Effector memory CD4-positive, alpha-beta T cell (primary cell): ENCODE measurements at places on chromosomes 1 and 21.
A peak's percentile ranks its signal among the peaks of the same experiment; 100 is the strongest.

DNA sequence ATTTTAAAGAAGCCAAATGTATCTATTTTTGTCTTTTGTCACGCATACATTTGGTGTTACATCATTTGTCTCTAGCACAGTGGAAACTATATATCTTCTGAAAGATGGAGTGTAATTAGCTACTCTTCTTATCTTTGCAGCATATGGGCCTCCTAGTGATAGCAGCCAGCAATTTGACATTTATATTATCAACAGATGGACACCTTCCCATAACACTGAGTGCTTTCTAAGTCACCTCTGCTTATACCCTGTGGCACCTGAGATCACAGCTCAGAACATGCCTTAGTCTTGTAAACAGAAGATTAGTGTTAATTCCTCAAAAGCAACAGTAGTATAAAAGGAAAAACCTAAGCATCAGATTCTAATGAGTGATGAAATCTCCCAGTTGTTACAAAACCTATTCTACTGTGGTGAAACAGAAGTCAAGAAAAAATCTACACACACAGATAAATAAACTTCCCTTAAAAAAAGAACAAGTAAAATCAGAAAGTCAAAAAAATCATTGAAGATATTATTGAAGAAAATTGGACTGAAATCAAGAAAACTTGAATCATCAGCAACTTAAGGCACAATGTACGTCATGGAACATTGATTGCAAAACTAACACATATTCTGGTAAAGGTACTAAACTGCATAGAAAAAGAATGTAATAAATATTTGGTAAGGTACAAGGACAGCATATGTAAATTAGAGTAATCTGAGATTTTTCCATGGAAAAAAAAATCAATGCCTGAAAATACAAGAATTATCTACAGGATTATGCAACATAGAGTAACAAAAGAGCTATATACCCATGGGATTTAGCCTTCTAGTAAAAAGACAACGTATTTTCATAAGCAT, 61.7 kb downstream of the KCNT2 start:
- no peak overlapping the region for H3K27ac ChIP-seq
- H3K4me1 ChIP-seq, result no peaks in the 10 kb centered on the region
- DNase-seq, result no peak
- H3K36me3 ChIP-seq, result no peaks in the 10 kb centered on the region

DNA sequence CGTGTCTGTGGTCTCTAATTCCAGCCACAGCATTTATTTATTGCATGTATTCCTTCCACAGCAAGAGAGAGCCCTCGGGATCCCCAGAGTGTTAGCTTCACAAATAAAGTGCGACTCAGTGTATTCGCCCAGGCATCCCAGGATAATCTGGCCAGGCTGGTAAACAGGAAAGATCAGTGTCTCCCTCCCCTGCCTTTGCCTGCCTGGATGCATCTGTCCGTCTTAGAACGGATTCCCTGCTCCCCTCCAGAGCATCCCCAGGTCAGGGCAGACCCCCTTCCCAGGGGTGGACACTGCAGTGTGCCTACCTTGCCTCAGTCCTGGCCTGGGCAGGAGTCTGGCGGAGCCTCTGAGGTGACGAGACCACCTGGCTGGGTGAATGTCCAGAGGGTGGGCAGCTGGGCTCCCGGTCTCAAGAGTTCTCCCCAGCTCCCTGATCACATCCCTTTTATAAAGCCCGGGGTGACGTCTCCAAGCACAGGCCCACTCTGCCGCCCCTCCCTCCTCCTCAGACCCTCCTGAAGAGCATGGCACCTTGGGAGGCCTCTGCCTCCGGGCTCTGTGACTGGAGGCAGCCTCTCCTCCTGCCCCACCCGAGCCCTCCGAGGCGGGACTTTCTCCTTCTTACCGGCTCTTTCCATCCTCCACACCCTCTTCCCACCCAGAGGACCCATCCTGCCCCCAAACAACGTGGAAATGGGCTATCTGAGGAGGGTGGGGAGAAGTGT, at the start of gene KISS1:
Gene KISS1, minus strand, starts transcription at position 424 of the 728 bp plus-strand sequence. CDS start 3,615 bp downstream, outside the sequence.
- DNase-seq, result no peak
- no peak within 1 kb of the TSS for H3K4me3 ChIP-seq
- peaks cover 3% of the 10 kb centered on the region for H3K27me3 ChIP-seq
- no peaks in the 10 kb centered on the region for H3K4me1 ChIP-seq

- H3K27me3 ChIP-seq, result no peaks in the 10 kb centered on the region
- peaks cover 16% of the 10 kb centered on the region for H3K4me1 ChIP-seq
- H3K36me3 ChIP-seq, result no peaks in the 10 kb centered on the region
- DNase-seq, result no peak
- H3K27ac ChIP-seq, result no peak overlapping the region
Measured at GRCh38 chr1:167107456-167107855, 13.6 kb downstream of the STYXL2 start.

GRCh38 chr21:37281579-37281978, 14.4 kb upstream of the VPS26C start:
- no peak overlapping the region for H3K27ac ChIP-seq
- no peak for DNase-seq
- no peak overlapping the region for H3K4me3 ChIP-seq
- H3K4me1 ChIP-seq, result no peaks in the 10 kb centered on the region
- no peaks in the 10 kb centered on the region for H3K27me3 ChIP-seq

GRCh38 chr1:21902026-21903012, 34.8 kb downstream of the HSPG2 start:
- no peaks in the 10 kb centered on the region for H3K4me1 ChIP-seq
- no peak overlapping the region for H3K4me3 ChIP-seq
- H3K36me3 ChIP-seq, result no peaks in the 10 kb centered on the region
- no peaks in the 10 kb centered on the region for H3K27me3 ChIP-seq
- no peak for DNase-seq

DNA sequence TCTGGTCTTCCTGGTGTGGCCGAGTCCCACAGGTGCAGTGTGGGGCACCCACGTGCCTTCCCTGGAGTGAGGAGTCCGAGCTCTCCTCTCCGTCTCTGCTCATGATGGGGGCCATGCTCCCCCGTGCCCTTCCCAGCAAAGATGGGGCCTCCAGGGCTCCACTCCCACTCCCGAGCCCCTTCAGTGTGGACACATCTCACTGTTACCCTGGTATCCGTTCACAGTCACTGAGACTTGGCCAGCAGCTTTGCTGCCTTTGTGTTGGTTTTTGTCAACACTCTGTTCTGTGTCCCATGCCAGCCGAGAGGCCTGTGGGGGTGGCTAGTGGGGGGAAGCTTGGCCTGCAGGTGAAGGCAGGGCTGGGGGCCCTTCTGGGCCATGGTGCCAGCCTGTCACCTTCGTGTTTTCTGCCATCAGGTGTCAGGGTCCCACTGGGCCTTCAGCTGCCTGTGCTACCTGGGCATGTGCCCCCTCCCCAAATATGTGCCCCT, 46.9 kb upstream of the POFUT2 start:
- no peak overlapping the region for H3K4me3 ChIP-seq
- H3K36me3 ChIP-seq, result no peaks in the 10 kb centered on the region
- no peaks in the 10 kb centered on the region for H3K4me1 ChIP-seq
- no peak overlapping the region for H3K27ac ChIP-seq
- DNase-seq, result no peak

- H3K4me3 ChIP-seq, result no peak overlapping the region
- no peaks in the 10 kb centered on the region for H3K36me3 ChIP-seq
- H3K27me3 ChIP-seq, result peaks cover 35% of the 10 kb centered on the region
- no peak overlapping the region for H3K27ac ChIP-seq
- DNase-seq, result no peak
Measured at GRCh38 chr1:230422221-230422981, 3.7 kb downstream of the PGBD5 start.

DNA sequence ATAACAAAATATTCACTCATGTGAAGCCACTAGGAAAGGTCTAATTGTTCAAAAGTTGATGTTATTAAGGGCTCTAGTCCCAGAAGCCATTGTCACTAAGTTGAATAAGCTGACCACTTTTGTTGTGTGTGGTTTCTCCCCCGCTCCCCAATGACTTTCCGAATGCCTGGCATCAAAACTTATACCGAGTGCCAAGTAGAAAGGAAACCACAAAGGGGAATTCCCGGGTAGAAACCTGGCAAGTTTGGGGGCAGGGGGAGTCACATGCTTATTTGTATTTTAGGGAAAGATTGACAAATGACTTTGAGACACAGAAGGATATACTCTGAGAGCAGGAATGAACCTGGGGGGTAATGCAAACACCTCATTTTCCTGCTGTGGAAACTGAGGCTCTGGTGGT, 154.1 kb downstream of the TGFBR3 start:
- DNase-seq, result peak; percentile 29
- no peak overlapping the region for H3K4me3 ChIP-seq
- H3K27me3 ChIP-seq, result no peaks in the 10 kb centered on the region
- peaks cover 19% of the 10 kb centered on the region for H3K4me1 ChIP-seq

- no peaks in the 10 kb centered on the region for H3K36me3 ChIP-seq
- H3K27ac ChIP-seq, result no peak overlapping the region
- H3K4me1 ChIP-seq, result peaks cover 18% of the 10 kb centered on the region
- H3K4me3 ChIP-seq, result peak overlapping the region; percentile 23
- no peaks in the 10 kb centered on the region for H3K27me3 ChIP-seq
- DNase-seq, result no peak
Measured at GRCh38 chr1:20731057-20731991, 1.2 kb downstream of the SH2D5 start.

DNA sequence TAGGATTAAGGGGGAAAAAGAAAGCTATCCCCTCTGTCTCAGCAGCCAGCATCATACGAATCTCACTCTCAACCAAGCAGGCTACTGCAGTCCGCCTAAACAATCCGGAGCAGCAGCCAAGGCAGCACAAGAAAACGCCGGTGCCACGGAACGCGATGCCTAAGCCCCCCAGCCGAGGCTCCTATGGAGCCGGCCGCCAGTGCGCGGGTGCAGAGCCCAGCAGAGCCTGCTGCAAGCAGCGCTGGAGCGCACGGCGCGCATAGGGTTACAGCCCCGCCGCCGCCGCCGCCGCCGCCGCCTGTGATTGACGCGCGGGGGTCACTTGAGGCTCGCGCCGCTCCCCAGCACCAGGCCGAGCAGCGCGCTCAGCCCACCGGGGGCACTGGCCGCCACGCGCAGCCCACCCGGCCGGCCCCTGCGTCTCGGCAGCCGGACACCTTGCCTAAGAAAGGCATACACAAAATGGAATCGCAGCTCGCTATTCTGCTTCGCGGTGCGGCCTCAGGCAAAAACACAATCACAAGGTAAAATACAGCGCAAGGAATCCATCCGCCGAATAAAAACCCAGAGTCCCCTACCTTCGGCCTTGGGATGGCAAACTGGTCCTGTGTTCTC, 780 bp downstream of the HIVEP3 start:
- no peaks in the 10 kb centered on the region for H3K27me3 ChIP-seq
- peak overlapping the region; percentile 58 for H3K4me3 ChIP-seq
- DNase-seq, result no peak
- H3K4me1 ChIP-seq, result peaks cover 59% of the 10 kb centered on the region
- H3K27ac ChIP-seq, result peak overlapping the region; percentile 60
- no peaks in the 10 kb centered on the region for H3K36me3 ChIP-seq

GRCh38 chr1:223143537-223144248, 645 bp upstream of the TLR5 start:
- no peaks in the 10 kb centered on the region for H3K27me3 ChIP-seq
- no peaks in the 10 kb centered on the region for H3K36me3 ChIP-seq
- peak overlapping the region; percentile 57 for H3K4me3 ChIP-seq
- H3K4me1 ChIP-seq, result peaks cover 16% of the 10 kb centered on the region
- DNase-seq, result no peak
- H3K27ac ChIP-seq, result peak overlapping the region; percentile 52

- DNase-seq, result no peak
- H3K27me3 ChIP-seq, result no peaks in the 10 kb centered on the region
- no peak overlapping the region for H3K27ac ChIP-seq
- H3K36me3 ChIP-seq, result no peaks in the 10 kb centered on the region
- no peak overlapping the region for H3K4me3 ChIP-seq
- H3K4me1 ChIP-seq, result no peaks in the 10 kb centered on the region
Measured at GRCh38 chr1:43314233-43314632, 13.5 kb downstream of the TIE1 start.

GRCh38 chr1:70887936-70888335, 159.7 kb downstream of the PTGER3 start:
- DNase-seq, result no peak
- no peak overlapping the region for H3K27ac ChIP-seq
- no peaks in the 10 kb centered on the region for H3K36me3 ChIP-seq
- H3K4me3 ChIP-seq, result no peak overlapping the region
- no peaks in the 10 kb centered on the region for H3K27me3 ChIP-seq

- H3K4me1 ChIP-seq, result no peaks in the 10 kb centered on the region
- no peaks in the 10 kb centered on the region for H3K27me3 ChIP-seq
- no peak for DNase-seq
- H3K36me3 ChIP-seq, result no peaks in the 10 kb centered on the region
- H3K4me3 ChIP-seq, result no peak overlapping the region
Measured at GRCh38 chr1:87219141-87219540, 109.5 kb upstream of the LMO4 start.

GRCh38 chr21:44897326-44898010, 23.2 kb downstream of the ITGB2 start:
- H3K27ac ChIP-seq, result no peak overlapping the region
- no peaks in the 10 kb centered on the region for H3K27me3 ChIP-seq
- peaks cover 6% of the 10 kb centered on the region for H3K4me1 ChIP-seq
- peaks cover 70% of the 10 kb centered on the region for H3K36me3 ChIP-seq

- peaks cover 5% of the 10 kb centered on the region for H3K4me1 ChIP-seq
- H3K36me3 ChIP-seq, result no peaks in the 10 kb centered on the region
- H3K27ac ChIP-seq, result peak within 1 kb of the TSS; percentile 88
- peak within 1 kb of the TSS; percentile 98 for H3K4me3 ChIP-seq
Measured at GRCh38 chr1:92298573-92299476, at the start of the genes GLMN and RPAP2. Gene GLMN, minus strand, starts transcription at chr1:92298987. Its CDS starts 988 bp downstream, at chr1:92297999. Gene RPAP2, plus strand, starts transcription at chr1:92299059. Its CDS starts 15 bp downstream, at chr1:92299074.

DNA sequence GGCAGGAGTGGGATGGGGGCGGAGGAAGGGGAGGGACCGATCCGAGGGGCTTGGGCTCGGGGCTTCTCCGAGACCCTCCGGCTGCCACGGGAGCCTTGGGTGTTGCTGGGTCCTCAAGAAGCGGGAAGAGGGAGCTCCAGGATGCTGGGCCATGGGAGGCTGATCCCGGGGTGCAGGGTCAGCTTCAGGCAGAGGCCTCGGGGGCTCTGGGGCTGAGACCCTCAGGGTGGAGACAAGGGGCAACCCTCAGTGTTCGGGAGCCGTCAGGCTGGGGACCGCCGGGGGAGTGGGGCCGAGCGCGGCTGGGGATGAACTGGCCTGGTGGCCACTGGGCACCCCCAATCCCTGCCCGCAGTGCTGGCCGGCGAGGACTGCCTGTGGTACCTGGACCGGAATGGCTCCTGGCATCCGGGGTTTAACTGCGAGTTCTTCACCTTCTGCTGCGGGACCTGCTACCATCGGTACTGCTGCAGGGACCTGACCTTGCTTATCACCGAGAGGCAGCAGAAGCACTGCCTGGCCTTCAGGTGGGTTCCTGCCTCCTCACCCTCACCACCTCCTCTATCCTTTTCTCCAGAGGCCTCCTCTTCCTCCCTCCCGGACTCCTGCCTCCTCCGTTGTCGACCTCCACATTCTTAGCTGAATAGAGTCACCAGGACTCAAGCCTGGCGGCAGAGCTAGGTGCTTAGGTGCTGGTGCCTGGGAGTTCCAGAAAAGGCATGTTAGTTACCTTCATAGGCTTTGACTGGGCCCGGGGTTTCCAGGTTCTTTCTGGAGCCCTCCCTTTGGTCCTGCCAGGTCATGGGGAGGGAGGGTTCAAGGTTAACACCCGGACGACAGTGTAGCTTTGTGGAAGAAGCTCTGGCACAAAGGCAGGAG, 631 bp downstream of the SHISA4 start:
- no peak overlapping the region for H3K27ac ChIP-seq
- no peaks in the 10 kb centered on the region for H3K36me3 ChIP-seq
- peaks cover 12% of the 10 kb centered on the region for H3K4me1 ChIP-seq
- H3K27me3 ChIP-seq, result peaks cover 36% of the 10 kb centered on the region
- H3K4me3 ChIP-seq, result peak overlapping the region; percentile 55
